ENCODE measurements at places on chromosomes 7 and 10.

GRCh38 chr10:22550732-22551131, 163.6 kb downstream of the PIP4K2A start:
- DNase-seq, result no peak

DNA sequence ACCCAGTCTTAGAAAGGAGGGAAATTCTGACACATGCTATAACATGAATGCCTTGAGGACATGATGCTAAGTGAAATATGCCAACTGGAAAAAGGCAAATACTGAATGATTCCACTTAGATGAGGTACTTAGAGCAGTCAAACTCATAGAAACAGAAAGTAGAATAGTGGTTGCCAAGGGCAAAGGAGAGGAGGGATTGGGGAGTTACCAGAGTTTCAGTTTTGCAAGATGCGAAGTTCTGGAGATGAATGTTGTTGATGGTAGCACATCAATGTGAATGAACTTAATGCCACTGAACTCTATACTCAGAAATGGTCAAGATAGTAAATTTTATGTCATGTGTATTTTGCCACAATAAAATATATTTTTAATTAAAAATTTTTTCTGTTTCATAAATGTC, 38.9 kb downstream of the DRGX start:
- no peak for DNase-seq

DNA sequence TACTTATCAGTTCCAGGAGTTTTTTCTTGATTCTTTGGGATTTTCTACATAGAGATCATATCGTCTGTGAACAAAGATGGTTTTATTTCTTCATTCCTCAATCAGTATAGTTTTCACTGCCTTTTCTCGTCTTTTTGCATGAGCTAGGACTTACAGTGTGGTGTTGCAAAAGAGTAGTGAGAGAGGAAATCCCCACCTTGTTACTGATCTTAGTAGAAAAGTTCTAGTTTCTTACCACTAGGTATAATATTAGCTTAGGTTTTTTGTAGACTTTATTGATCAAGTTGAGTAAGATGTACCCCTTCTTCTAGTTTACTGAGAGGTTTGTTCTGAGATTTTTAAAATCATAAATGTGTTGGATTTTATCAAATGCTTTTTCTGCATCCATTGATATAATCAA, 123.3 kb downstream of the TMEM26 start:
- no peak for DNase-seq

- DNase-seq, result no peak
Measured at GRCh38 chr10:104515678-104516199, 125.4 kb upstream of the SORCS3 start.

- DNase-seq, result no peak
Measured at GRCh38 chr10:91162050-91162494, 58.4 kb upstream of the PCGF5 start.

- no peak for DNase-seq
Measured at GRCh38 chr10:104103956-104104355, 18.0 kb upstream of the SFR1 start.

- DNase-seq, result no peak
Measured at GRCh38 chr7:359226-359765, 69.3 kb downstream of the FOXL3 start.

DNA sequence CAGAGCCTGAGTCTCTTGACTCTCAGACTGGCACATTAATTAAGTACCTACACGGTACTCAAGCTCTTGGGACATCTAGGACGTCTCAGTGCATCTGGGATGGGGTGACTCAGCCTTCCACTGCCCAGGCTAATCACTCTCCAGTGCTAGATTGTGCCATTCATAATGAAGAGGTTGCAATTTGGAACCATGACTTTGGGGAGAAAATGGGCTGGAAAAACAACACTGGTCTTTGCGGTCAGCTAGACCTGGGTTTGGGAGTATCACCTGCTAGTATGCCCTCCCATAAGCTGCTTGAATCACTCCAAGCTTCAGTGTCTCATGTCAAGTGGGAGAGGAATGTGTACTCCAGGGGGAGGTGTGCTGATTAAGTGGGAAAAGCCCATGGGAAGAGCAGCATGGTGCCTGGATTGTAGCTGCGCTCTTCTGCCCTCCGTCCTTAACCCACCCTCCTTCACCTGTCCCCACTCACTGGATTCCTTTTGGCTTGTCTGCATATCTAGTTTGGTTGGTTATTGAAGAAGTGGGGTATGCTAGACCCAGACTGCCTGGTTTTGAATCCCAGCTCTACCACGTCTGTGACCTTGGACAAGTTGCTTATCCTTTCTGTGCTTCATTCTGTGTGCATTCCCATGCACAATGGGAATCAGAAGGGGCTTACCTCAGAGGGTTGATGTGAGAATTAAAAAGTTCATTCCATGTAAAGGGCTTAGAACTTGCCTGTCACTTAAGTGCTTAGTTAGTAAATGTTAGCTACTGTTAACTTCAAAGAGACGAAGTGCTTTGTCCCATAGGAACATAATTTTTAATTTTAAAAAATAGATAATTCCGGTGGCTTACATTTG, 3.8 kb downstream of the NFE2L3 start:
- DNase-seq, result no peak

DNA sequence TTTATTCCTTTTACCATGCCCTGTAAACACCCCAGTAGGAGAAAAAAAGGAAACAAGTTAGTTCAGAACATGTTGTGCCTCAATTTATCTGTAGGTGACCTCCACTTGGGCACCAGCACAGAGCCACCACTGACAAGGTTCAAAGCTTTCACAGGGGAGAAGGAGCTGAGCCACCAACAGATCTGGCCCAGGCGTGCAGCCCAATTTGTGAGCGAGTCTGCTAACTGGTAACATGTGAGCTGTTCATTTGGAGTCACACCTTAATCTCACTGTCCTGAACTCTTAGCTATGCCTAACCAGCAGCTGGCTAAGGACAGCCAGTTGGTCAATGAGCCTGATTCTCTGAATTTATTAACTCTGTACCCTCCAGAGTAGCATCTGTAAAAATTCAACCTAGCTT, 78.4 kb upstream of the CAMK2B start:
- DNase-seq, result no peak

DNA sequence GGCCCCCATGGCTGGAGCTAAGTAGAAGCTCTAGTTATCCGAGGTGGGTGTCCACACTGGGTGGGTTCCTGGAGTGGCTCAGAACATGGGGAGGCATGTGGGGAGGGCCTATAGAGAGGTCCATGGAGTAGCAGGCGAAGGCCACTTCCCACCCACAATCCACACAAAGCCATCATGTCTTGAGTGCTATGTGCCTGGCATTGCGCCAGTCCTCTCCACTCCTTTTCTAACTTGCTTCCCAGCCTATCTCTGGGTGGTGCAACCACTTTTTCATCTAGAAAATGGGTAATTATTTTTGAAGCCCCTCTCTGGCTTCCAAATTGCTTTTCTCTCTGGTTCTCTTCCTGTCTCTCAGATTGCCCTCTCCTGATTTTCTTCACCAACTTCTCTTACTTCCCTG, 263.6 kb downstream of the PHTF2 start:
- no peak for DNase-seq

GRCh38 chr10:51638737-51639136, 60.7 kb downstream of the CSTF2T start:
- DNase-seq, result no peak

GRCh38 chr10:46546591-46547540, 9.6 kb downstream of the GPRIN2 start:
- DNase-seq, result no peak

- no peak for DNase-seq
Measured at GRCh38 chr10:126872768-126873167, 32.5 kb upstream of the DOCK1 start.

GRCh38 chr10:36266923-36267322, 624.8 kb upstream of the FZD8 start:
- DNase-seq, result no peak

GRCh38 chr7:77866370-77866769, 67.8 kb downstream of the PHTF2 start:
- no peak for DNase-seq

GRCh38 chr7:98399890-98400541, 874 bp downstream of the BAIAP2L1 start:
- no peak for DNase-seq

- no peak for DNase-seq
Measured at GRCh38 chr7:1434891-1435670, 24.2 kb downstream of the MICALL2 start.

DNA sequence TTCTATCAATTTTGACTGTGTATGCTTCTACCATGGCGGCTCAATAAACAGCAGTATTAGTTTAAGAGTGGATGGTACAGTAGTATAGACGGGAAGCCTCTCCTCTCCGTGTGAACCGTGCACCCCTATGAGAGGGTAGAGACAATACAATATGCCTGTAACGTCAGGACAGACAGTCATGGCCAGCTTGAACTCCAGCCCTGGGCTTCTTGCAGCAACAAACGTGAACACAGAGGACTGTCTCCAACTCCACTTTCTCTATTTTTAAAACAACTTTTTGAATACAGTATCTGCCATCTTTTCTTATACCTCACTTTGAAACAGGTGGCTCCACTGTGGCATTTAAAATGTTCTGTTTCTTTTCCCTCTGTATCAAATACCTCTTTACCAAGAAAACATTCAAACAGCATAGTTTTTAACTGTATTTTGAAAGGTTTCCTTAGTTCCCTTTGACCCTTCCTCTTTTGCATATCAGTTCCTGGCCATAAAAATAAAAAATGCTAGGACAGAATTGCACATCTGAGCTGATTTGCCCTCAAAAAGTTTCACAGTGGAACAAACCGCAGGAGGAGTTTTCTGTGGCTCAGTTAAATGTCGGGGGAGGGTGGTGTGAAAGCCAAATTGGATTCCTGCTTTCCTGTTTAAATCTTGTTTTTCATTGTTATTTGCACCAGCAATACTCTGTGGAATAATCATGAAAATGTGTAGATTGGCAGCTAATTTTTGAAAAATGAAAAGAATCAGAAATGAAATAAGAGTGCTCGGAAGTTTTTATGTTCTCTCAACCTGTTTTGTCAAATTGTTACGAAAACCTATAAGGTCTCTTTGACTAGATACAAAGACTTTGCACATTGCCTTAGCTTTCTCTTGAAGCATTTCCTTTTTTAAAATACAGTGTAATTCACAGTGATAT, 8.0 kb downstream of the IKZF1 start:
- DNase-seq, result no peak

Measured in activated CD8-positive, alpha-beta memory T cell treated with anti-CD3 and anti-CD28 coated beads for 48 hours (primary cell).